Ecto neural progenitor cell (in vitro differentiated cells): ENCODE measurements at places on chromosomes 2 and 18.

DNA sequence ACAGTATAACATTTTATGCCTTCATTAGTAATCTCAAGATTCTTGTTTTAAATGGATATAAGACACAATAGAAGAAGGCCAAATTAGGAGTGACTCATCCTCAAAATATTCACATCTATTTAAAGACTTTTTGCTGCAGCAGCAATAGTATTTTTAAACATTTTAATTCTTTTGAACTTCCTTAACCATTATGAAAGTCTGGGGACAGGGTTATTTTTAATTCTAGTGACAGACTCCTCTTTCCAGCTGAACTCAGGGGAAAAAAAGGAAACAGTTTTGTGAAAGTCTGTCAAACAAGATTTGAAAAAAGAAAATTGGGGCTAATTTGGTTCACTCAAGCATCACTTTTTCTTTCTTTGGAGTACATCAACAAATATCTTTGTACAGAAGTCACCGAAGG lies 541.8 kb downstream of the NUP35 start:
- DNase-seq: no peak

DNA sequence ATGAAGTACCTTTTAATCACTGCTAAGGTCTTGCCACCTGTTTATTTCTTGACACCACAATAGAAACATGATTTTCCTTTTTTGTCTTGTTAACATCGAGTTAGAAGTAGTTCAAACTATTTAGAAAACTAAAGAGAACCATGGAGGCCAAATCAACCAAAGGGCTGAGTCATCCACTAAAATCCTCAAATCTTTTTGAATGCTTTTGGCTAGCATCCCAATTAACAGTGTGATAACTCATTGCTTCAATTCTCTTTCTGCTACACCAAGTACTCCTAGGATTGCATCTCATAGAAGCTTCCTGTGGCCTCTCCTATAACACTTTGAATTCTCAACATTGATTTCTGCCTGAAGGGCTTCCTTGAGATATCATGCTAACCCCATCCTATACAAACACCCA lies 159.9 kb upstream of the MMADHC start:
- no peak for DNase-seq

DNA sequence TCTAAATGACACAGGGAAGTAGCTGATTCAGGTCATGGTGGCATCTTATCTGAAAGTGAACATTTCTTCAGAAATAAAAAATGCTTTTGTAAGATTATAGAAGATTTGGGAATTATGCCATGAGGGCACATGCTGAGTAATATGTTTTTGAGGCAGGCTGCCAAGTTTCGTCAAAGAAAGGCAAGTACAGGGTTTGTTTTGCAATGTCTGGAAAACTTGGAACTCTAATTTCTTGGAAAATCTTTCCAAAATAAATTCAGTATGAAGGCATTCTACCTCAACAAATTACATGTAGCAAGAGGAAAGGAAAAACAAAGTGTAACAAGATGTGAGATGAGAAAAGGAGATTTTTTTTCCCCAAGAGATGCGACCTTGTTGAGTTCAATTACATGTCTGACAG lies 167.7 kb downstream of the PLCL1 start:
- DNase-seq: no peak

DNA sequence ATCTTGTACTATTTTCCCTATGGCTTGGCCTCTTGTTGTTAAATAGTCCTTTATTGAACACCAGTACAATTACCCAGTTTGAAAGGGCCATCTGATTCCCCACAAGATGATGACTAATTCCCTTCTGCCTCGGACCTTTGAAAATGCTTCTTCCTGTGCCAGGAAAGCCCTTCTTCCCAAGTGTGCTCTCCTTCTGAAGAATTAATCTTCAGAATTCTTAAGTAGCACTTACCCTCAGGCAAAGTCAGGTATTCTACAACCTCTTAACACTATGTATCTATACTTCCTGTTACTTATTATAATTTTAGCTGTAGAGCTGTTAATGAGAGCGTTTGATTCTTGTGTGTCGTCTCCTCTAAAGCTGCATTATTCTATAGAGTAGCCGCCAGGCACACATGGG lies 28.6 kb upstream of the MEX3C start:
- no peak for DNase-seq

- no peak for DNase-seq
Measured at GRCh38 chr2:59029058-59029457, 787.9 kb upstream of the FANCL start.

- no peak for DNase-seq
Measured at GRCh38 chr2:71939588-71940535, 207.8 kb downstream of the CYP26B1 start.

DNA sequence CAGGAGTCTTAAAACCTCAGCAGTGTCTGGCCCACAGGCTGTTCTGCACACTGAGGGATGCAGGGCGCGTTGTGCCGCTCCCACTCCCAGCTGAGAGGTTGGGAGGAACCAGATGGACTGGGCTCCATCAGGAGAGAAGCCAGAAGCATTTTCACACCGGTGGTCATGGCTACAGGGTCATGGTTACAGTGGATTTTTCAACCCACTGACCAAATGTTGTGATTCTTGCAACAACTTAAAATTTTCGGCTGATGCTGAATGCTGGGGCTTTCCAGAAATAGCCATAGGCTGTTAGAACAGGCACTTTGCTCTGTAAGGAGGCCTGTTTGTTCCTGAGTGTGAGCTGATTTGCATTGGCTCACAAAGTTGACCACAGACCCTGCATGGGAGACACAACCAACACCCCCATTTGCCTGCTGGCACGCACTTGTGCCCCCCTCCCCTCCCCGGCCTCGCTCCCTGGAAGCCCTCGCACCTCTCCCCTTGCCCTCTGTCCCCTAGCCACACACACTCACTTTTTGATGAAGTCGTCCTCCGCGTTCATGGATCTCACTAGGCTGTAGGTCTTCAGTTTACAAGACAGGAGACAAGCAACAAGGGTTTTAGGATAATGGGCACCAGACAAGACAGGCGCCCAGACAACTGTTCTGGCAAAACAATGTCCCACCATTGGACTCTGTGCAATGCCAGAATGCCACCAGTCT lies 3.4 kb downstream of the LPIN1 start:
- no peak for DNase-seq

GRCh38 chr2:222303828-222304736 lies 5.3 kb upstream of the PAX3 start:
- no peak for DNase-seq

- DNase-seq: no peak
Measured at GRCh38 chr18:27871726-27872125, 305.2 kb downstream of the CDH2 start.

- DNase-seq: no peak
Measured at GRCh38 chr2:157557770-157558169, 70.9 kb downstream of the ACVR1C start.

DNA sequence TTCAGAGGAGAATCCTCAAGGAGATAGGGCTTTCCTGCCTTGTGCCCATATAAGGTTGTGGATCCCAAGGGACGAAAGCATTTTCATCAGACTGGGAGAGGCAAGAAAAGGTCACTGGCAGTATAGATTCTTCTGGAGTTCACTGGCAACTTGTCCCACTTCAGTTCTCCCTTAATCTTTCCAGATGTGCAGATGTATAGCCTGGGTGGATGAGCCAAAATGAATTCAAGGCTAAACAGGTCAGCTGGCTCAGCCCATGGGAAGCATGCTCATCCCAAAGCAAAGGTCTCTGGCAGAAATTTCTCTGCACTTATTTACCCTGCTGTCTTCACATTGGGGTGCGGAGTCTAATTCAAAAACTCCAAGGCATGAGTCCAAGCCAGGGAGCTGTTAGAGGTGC lies 148.9 kb upstream of the TNP1 start:
- no peak for DNase-seq

DNA sequence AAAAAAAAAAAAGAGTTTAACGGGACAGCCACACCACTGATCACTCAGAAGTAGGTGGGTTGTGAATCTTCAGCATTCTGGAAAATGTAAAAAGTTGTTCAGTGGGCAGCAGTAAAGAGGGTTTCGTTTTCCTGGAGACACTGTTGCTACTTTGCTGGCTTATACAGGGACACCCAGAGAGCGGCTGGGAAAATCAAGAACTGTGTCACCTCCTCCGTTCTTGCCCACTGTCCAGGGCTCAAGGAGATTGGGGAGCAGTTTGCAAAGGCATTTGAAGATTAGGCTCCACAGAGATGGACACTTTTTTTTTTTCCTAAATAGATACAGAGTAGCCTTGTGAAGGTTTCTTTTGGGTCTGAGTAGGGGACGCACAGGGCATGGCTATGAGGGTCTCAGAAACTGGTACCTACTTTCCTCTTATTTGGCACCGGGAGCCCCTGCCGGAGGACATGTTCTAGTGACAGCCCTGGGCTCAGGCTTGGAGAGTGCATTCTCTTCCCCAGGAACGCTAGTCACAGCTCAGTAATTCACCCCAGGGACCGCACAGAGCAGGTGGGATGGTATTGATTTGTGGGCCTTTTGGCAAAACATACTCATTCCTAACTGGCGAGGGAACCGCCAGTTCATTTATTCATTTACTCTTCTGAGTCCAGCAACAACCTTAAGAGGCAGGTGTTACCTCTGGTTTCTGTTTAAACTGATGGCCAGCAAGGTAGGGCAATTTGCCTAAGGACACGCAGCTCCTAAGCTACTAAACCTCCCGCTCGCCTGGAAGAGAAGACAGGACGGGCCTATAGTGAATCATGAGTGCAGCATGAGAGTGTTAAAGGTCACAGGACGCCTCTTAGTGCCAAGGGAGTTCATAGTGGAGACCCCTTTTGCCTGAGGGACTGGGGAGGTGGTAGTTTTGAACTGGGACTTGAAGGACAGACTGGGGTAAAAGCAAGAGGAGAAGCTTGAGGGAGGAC lies 53.1 kb downstream of the HPCAL1 start:
- no peak for DNase-seq

DNA sequence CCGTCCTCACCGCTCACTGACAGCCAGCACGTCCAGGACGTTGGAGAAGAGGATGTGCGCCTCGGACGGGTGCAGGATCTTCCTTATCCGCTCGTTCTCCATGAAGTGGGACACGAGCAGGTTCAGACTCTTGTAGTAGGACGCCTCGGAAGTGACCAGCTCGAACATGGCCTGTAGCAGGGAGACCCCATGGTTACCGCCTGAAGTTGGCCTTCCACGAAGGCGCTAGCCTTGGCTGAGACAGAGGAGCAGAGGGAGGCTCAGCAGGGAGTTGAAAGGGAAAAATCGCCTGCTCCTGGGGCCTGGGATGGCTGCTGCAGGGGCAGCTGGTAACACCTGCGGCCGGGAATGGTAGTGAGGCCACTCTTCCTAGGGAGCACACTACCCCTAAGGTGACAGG lies 24.7 kb downstream of the SNORC start:
- DNase-seq: peak; percentile 40

DNA sequence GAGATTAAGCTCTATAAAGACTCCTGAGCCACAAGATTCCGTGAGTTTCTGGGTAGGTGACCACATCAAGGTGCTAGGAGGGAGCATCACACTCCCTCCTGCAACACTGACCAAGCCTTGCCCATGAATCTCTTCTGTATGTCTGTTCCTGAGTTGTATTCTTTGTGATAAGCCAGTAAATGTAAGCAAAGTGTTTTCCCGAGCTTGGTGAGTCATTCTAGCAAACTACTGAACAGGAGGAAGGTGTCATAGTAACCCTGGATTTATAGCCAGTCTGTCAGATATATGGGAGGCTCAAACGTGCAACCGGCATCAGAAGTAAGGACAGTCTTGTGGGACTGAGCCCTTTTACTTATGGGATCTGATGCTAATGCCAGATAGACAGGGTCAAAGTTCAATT lies 346.1 kb upstream of the KYNU start:
- no peak for DNase-seq

DNA sequence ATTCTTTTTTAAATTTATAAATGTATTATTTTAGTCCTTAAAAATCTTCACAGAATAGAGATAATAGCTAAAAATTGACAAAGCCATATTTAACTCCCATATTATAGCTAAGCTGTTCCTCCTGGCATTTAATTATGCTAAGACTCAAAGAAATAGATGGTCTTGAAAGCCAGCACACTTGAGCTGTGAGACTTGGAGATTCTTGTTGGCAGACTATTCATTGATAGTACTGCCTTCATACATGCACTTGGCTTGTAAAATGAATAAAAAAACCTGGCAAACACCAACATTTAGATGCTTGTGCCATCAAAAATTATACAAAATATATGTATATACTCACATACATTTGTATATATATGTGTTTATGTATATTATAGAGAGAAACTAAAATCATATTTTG lies 9.7 kb upstream of the LDAH start:
- no peak for DNase-seq

DNA sequence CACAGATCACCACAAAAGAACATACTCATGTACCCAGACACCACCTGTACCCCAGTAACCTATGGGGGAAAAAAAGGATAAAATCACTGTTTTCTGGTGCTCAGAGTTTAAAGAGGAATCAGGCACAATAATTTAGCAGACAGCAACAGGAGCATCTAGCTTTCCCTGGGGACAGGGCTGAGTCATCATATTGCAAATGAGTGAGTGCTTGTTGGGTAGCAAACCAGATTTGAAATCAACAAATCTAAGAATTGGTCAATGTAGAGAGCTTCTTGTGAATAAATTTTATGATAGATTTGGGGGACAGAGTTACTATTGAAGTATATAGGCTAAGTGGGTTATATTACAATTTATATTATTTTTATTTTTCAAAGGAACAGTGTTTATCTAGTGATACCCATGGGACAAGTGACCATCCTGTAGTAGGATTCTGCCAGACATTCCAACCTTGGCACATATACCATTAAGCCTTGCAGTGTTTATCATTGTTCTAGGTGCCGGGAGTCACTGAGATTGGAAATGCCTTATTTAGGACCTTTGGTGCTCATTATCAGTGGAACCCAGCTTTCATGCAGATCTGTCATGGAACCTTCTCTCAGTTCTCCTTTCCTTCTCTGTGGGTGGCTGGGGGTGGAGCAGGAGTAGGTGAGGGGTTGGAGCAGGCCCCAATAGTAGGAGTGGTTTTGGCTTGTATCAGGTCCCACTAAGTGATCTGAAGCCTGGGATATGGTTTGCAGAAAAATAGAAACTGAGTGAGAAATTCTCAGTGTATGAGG lies 117.2 kb downstream of the CERS6 start:
- DNase-seq: no peak

DNA sequence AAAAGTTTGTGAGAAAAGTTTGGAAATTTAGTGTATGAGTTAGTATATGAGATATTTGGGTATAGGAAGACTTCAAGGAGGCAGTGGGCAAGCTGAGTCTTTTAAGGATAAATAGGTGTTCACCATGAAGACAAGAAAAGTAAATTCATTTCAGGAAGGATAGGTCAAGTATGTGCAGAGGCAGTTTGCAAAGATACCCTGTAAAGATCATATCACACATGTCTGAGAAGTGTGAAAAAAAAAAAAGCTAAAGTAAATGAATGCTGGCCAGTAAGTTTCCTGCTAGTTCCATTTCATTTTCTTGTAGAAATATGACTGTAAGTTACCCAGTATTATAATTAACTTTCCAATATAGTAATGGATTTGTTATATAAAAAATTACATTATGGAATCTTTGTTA lies 131.0 kb downstream of the PHLPP1 start:
- no peak for DNase-seq

DNA sequence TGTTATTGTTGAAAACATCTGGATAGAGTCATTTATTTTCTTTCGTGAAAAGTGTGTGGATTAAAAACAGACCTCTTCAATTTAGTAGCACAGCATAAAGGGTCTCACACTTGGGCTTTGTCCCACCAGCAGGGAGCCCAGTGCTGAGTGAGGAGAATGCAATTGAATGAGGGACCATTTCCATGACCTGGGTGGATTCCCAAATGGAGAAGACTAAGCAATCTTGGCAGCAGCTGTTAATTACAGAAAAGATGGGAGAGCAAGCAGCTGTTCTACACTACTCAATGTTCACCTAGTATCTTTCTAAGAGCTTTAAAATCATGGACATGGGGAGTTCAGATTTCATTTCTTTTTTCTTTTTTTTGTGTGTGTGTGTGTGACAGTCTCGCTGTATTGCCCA lies 121.8 kb upstream of the FN1 start:
- no peak for DNase-seq

- no peak for DNase-seq
Measured at GRCh38 chr18:3452750-3453539, 3.0 kb downstream of the TGIF1 start.
